ENCODE measurements at places on chromosomes 11 and 22.

DNA sequence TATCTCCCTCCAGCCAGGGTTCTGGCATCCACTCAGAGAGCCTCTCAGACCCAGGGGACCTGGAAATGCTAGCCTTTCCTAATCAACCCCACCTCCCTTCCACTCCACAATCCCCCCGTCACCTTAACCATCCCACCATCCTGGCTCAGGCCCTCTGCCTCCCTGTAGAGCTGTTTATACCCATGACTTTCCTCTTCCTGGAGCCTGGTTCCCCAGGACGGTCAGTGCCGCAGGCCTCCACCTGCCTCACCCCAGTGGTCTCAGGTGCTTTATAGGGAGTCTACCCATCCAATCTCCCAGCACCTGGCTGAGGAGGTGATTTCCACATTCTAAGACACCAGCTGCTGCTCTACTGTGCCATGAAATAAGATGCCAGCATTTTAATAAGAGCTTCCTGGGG is 1159.5 kb downstream of the TBC1D22A start:
- DNase-seq = no peak

- DNase-seq = no peak
Measured at GRCh38 chr11:94652735-94653284, 85.6 kb downstream of the PIWIL4 start.

DNA sequence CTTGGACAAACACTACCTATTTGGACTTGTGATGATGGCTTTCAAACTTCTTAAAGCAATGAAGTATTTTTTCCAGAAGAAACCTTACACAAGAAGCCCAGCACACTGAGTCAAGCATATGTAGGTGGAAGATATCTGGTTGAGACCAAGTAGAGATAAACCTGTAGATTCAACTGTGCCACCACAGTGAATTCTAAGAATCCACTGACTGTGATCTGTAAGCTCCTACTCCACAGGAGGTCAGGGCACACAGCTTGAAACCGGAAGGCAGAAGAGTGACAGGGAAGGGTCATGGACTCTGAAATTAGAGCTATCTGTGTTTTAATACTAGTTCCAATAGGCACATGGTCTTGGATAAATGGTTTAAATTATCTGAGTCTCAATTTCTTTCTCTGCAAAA is 404.5 kb downstream of the ETS1 start:
- no peak for DNase-seq

GRCh38 chr11:129444274-129444673 is 68.6 kb downstream of the BARX2 start:
- DNase-seq = no peak

Data from GM04503 (cell line).